Amygdala (tissue), 56 donors: ENCODE measurements at places on chromosomes 2 and 18.

GRCh38 chr18:46333431-46334135 is 229.4 kb downstream of the HAUS1 start:
- no peak for DNase-seq

GRCh38 chr18:25705650-25706049 is 353.7 kb upstream of the ZNF521 start:
- no peak for DNase-seq

DNA sequence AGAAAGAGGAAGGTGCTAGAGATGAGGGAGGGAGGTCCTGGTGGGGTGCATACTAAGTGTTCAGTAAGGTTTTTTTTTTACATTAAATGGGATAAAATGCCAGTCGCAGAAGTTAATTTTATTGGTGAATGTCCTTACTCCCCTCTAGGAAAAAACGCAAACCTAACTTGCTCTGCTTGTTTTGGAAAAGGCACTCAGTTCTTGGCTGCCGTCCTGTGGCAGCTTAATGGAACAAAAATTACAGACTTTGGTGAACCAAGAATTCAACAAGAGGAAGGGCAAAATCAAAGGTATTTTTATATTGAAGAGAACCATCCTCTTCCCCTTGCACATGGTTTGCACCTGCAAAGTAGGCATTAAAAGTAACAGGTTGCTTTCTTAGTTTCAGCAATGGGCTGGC is 12.7 kb upstream of the IL18R1 start:
- DNase-seq = no peak

- DNase-seq = no peak
Measured at GRCh38 chr18:9810994-9811705, 74.6 kb upstream of the TXNDC2 start.

DNA sequence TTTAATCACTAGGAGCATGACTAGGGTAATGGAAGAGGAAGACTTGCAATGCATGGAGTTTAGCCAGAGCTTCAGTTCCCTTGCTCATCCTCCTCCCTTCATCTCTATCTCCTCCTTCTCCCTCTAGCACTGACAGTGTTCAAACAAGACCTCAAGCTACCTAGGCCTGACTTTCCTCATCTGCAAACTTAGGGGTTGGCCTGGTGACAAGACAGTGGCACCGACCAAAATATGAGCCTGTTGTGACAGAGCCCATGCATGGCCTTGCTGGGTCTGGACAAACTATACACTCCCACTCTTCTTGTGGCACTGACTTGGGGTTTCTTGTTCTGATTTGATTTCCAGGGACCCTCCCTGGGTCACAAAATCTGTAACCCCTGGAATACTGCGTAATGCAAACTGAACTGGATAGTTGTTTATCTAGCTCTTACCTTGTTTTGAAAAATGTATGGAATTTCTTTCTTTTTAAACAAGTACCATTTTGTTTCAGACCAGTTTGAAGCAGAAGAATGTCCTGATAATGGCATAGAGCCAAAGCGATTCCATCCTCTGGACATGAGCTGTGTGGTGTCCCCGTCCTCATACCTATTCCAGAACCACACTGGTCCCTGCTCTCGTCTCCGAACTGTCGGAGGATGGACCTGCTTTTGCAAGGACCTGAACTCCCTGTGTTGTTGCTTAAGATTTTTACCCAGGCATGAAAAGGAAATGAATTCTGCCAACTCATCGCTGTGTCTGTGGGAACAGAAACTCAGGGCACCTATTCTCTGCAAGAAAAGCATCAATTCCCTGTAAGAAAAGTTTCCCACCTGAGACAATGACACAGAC is 33.4 kb upstream of the PPP4R1 start:
- DNase-seq = no peak

GRCh38 chr2:8640498-8640897 is 41.4 kb upstream of the ID2 start:
- no peak for DNase-seq

- DNase-seq = no peak
Measured at GRCh38 chr2:23967846-23968245, 27.6 kb downstream of the UBXN2A start.

DNA sequence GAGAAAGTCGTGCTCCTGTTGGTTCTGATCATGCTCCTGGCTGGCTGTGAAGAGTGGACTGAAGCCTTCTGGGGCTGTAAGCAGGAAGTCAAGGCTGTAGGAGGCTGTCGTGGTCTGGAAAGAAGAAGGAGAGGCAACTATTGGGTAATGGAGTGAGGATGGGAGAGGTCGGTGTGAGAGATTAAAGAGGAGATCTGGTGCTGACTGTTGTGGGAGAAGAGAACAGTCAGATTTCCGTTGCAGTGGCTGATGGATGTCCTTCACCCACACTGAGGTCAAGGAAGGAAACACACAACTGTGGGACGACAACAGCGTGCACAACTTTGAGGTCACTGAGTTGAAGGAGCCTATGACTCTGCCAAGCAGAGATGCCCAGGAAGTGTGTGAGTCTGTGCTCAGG is 2.8 kb upstream of the PSMD1 start:
- DNase-seq = no peak

GRCh38 chr2:9095690-9096089 is 92.2 kb upstream of the MBOAT2 start:
- DNase-seq = no peak

- no peak for DNase-seq
Measured at GRCh38 chr2:227370791-227371312, 8.3 kb downstream of the TM4SF20 start.

GRCh38 chr18:25470062-25470461 is 118.1 kb upstream of the ZNF521 start:
- DNase-seq = no peak

DNA sequence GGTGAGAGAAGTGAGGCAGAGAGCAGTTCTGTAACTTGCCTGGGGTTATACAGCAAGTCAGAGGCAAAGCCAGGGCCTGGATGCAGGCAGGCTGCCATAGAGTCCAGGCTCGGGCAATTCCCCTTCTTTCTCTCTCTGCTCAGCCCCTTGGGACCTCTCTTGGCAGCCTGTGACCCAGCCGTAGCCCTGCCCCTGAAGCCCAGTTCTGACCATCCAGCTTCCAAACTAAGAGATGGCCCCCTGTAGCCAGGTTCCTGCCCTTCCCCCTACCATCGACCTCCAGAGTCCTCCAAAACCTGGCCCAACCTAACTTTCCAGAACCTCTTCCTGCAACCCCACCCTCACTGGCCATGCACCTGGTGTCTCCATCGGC is 201.2 kb downstream of the CTIF start:
- no peak for DNase-seq

DNA sequence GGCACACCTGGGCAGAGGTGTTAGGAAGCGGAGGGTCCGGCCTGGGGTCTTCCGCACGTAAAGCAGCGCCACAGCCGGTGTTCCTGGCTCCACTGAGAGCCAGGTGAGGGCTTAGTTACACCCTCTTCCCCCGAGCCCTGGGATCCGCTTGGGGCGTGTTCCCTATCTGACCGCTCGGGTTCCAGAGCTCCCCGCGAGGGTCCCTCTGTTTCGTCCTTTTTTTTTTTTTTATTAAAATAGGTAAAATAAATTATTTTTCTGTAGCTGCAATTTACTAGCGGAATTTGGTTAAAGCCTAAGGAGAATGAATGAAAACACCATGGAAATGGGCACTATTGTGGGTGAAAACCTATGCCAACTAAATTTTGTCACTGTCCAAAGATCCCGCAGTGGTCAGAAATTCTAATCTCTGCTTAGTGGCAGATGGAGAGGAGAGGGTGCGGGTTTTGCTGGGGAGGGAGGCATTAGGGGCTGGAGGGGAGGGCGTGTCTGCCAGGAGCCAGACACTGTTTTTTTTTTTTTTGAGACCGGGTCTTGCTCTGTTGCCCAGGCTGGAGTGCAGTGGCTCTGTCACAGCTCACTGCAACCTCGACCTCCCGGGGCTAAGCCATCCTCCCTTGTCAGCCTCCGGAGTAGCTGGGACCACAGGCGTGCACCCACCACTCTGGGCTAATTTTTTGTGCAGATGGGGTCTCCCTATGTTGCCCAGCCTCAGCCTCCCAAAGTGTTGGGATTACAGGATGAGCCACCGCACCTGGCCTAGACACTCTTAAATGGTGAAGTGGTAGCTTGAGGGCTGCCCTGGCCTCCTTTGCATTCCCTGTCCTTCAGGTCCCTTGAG is 834 bp downstream of the PDCL3 start:
- DNase-seq = no peak

DNA sequence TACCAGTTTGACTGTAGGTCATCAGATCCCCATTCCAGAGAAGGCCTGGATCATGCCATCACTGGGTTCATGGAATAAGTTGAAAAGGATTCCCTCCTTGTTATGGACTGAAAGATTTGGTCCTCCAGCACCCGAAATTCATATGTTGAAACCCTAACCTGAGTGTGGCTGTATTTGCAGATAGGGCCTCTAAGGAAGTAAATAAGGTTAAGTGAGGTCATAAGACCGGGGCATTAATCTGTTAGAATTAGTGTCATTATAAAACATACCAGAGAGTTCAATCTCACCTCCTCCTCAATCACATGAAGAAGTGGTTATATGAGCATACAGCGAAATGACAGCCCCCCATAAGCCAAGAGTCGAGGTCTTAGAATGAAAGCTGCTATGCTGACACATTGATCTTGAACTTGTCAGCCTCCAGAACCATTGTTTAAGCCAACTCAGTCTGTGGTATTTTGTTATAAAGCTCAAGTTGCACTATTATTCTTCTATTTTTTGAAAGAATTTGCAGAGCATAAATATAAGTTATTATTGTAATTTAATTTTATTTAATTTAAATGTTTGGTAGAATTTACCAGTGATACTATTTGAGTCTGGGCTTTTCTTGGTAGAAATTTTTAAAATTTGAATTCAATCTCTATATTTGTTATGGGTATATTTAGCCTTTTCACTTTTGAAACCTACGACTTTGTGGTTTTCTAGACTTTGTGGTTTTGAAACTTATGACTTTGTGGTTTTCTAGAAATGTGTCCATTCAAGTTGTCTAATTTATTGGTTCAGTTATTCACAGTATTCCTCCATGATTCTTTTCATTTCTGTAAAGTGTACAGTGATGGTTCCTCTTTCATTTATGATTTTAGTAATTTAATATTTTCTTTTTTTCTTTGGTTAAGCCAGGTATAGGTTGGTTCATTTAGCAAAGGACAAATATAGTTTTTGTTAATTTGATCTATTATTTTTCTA is 1206.7 kb upstream of the CDH2 start:
- DNase-seq = no peak

DNA sequence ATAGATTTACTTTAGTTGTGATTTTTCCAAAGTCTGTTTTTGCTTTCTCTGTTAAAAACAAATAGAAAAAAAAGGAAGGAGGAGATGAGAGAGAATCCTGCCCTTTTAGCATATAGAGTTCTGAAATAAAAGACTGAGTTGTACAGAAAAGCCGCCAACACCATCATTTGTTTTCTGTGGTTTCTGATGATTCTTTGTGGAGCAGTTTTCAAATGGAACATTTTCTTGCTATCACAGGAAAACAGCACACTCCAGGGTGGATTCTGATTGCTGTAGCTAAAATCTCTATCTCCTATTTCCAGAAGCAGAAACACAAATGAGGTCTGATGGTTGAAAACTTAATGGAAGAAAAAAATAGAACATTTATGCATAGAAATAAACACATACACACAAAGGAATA is 144.6 kb upstream of the L3MBTL4 start:
- no peak for DNase-seq

DNA sequence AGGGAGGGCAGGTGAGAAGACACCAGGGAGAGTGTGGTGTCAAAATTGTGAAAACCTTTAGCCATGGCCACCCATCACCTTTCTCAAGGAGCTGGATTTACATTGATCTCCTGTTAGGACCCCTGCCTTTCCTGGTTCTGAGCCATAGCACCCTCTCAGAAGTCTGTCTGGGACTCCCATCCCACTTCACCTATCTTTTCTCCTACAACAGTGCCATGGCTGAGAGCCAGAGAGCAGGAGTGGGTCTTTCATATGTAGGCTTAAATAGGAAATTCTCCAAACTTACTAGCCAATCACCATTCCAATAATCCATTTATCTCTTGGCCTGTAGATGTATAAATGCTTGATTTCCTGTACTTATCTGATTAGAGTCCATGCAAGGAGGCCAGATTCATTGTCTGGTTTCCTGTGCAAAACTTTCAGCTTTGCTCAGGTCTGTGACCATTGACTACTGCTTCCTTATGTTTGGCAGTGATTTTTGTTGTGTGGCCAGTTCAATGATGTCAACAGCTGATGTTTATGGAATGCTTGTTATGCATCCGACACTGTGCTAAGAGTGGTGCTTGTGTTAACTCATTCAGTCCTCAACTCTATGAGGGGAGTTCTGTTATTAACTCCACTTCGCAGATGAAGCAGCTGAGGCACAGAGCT is 57.6 kb upstream of the IGFBP5 start:
- no peak for DNase-seq

DNA sequence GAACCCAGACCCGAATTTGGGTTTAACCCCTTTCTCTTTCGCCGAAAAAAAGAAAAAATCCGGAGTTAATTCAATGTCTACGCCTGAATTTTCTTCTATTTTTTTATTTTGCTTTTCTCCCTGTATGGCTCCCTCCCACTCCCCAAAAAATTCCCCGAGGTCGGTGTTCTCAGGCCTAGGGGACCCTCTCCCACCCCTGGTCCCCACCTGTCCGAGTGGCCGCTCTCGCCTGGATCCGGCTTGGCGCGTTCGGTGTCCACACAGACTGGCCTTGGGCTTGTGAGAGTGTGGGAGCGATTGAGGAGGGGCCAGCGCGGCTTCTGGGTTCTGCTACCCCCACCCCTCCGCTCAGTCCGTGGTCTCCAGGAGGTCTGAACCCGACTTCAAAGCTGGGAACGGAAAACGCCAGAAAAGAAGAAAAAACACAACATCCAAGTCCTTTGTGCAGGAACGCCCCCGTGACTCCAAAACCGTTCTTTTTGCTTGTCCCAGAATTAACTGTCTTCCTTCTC is 5.7 kb upstream of the EN1 start:
- DNase-seq = no peak
